ENCODE measurements at places on chromosomes 2 and 18.

- no peak for DNase-seq
These were observed 13.2 kb upstream of the ITGAV start for GRCh38 chr2:186576614-186577013.

DNA sequence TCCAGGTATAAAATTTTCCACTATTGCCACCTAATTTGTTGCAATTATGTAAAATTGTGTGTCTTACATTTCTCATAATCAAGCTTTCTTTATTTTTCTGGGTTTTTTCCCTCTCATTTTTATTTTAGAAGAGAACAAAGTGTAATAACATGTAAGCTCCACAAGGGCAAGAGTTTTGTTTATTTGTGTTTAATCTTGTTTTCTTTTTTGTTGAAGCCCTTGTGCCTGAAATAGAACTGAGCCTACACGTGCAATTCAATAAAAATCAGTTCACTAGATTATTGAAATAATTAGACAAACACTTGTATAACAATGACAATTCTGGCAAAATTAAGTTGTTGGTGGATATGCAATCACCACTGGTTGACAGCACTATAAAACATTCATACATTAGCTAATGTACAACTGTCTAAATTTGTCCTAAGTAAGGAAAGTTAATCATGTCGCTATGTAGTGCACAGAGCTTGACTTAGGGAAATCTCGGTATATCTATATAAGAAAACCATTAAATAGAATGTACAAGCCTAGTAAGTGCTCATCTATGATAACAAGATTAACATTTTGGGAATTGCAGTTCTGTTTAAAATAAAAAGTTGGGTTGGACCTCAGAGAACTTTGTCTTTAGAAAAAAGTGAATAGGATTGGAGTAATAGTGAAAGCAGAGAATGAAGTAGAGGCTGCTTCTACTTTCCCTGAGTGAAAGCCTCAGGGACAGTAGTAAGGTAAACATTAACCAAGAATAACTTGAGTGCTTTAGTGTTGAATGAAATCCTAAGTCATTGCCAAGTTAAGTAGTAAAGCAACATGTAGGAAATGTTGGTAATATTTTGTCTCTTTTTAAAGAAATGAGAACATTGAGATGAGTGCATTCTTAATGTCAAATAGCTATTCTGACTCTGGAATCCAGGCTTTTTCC, 37.4 kb upstream of the NOL4 start:
- DNase-seq = no peak

DNA sequence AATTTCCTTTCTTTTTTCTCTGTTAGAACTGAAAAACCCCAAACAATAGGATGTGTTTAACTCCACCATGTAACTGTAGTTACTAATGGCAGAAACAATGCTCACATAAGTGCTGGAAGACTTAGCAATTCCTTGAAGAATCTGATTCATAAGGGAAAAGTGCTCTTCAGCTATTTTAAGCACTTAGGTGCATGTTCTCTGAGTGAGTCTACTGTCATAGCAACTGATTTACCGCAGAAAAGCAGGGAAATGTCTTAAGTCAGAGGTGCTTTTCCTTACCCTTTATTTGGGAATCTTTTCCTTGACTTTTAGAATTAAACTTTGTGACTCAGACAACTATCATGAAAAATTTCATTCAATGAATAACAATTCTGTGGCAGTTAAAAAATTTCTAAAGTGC, 65.4 kb upstream of the NABP1 start:
- no peak for DNase-seq

DNA sequence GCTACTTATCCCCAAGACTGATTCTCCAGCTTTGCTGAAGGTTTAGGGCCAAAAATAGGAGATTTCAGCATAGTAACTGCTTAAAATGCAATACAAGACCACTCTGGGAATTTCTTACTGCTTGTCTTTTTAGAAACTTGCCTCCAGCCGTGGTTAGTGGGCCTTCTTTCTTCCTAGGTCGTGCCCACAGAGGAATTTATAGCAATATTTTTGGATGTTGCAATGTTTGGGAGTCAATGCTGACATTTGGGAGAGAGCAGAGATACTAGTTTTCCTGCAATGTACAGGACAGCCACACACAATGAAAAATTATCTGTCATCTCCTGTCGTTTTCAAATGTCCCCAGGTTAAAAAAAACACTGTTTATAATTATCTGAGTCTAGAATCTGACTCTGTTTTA, 25.6 kb upstream of the CERS6 start:
- DNase-seq = no peak

DNA sequence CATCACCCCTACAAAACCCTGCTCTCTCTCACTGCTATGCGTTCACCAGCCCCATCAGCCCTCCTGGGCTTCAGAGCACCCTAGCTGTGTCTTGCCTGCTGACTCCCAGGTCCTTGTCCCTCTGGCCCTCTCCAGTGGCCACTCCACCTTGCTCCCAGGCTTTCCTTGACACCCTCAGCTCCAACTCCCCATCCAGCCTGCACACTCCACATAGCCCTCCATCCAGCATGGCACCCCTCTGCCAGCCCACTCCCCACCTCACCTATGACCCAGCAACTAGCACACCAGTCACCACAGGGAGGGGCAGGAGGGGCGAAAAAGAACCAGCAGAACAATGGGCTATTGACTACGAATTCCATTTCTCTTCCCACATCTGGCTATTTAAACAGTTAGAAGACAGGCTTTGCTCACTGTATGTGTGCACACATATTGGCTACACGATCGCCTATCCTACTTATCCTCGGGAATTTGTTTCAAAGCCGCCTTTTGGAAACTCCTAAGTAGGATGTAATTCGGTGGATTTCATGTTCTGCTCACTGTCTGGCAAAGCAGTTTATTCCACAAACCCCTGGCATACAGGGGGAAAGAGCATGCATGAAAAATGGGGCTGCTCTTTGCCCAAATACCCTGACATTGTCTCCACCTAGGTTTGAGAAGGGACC, 195.3 kb downstream of the SMAD2 start:
- DNase-seq = no peak

DNA sequence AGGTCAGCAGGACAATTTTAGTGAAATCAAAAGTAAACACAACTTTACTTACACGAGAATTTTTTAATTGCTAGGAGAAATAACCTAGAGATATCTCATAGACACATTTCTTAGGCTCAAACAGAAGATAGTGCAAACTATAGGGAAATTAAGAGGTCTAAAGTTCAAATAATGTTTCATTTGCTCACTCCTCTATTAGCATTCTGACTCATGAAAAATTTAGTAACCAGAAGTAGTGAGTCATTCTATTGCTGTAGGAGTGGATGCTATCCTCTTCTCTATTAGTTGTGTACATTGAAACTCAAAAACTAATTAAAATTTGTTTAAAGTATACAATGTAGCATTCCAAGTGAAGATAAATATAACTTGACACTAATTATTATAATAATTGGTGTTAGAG, 908.3 kb upstream of the TMEFF2 start:
- no peak for DNase-seq

DNA sequence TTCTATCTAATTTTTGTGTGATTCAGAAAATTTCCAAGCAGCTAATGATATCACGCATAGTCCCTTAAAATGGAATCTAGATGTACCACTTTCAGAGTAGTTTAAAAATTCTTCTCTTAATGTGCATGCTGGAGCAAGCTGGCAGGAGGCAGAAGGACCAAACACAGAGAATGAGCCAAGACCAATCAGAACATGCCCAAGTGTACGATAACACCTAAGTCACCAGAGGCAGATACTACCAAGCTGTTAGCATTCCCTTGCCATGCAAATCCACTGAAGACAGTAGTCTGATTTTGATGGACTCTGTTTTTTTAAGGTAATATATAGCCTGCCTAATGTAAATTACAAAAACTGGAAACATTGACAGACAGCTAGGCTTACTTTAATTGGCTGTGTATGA, 109.3 kb downstream of the DNAH7 start:
- no peak for DNase-seq

- no peak for DNase-seq
These were observed 184.9 kb upstream of the RAB6C start for GRCh38 chr2:129794540-129794939.

DNA sequence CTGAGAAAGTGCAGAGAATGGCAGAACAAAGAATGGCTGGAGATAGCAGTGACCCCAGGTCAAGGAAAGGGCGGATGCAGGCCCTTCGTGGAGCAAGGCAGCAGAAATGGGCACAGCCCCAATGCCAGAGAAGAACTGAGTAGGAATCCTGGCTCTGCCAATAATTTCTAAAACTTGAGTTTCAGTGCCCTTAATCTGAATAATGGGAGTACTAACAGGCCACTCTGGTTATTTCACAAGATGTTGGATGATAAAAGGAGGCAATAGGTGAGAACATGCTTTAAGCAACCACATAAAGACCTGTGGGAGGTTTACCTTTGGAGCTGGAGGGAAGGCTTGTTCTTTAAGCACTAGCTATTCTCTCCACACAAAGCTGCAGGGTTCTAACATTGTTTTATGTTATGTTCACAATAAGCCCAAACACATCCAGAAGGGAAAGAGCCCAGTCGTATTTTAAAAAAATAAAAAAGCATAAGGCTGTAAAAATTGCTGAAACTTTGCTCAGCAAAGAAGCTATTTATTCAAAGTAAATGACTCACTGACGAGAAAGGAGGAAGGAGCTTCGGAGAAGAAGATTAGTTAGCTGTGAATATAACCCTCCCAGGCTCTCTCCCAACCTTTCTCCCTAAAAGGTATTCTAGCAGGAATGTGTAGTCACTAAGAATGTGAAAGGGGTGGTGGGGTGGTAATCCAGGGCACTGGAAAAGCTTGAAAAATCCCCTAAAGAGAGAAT, 470.2 kb downstream of the TXNL1 start:
- no peak for DNase-seq

DNA sequence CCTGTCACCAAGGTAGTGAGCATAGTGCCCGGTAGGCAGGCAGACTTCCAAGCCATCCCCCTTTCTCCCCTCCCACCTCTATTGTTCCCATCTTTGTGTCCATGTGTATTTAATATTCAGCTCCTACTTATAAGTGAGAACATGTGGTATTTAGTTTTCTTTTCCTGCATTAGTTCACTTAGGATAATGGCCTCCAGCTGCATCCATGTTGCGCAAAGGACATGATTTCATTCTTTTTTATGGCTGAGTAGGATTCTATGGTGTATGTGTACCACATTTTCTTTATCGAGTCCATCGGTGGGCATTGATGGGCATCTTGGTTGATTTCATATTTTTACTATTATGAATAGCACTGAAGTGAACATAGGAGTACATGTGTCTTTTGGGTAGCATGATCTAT, 35.3 kb downstream of the MMADHC start:
- DNase-seq = no peak

- no peak for DNase-seq
These were observed 78.8 kb downstream of the TGOLN2 start for GRCh38 chr2:85248773-85249509.

DNA sequence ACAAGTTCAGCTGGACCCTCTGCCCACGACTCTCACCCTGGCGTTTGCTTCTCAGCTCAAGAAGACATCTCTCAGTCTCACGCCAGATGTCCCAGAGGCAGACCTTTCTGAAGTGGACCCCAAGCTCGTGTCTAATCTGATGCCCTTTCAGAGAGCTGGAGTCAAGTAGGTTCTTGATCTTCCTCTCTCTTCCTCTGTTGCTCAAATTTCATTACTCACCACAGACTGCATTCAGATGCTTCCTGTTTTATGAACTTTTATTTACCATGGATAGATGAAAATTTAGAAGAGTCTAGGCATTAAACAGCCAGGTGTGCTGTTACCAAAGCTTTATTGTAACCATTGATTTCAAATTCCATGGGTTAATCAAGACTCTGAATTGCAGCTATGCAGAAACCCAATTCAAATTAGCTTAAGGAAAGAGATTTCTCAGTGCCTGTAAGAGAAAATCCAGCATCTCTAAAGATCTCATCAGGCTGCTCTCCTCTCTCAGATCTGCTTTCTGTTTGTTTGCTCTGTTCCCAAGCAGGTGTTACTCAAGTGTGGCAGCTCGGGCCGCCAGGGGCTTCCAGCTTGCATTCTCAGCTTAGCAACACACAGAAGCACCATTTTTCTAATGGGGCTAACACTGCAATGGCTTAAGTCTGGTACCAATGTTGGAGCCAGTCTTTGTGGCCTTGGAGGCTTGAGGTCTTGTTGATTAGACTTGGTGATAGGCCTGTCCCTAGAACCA, 16.5 kb downstream of the SMARCAL1 start:
- DNase-seq = no peak

GRCh38 chr2:222569826-222570225, 86.1 kb downstream of the FARSB start:
- no peak for DNase-seq

- DNase-seq = no peak
These were observed 135.2 kb downstream of the RDH14 start for GRCh38 chr2:18425210-18425703.

GRCh38 chr2:39431592-39432316, 5.3 kb downstream of the MAP4K3 start:
- DNase-seq = no peak

- DNase-seq = no peak
These were observed 23.1 kb downstream of the LRRFIP1 start for GRCh38 chr2:237650455-237650850.

- DNase-seq = no peak
These were observed 38.0 kb downstream of the EHBP1 start for GRCh38 chr2:62743506-62743905.

GRCh38 chr18:28177828-28178635, 1.1 kb upstream of the CDH2 start:
- peak; percentile 5 for DNase-seq

DNA sequence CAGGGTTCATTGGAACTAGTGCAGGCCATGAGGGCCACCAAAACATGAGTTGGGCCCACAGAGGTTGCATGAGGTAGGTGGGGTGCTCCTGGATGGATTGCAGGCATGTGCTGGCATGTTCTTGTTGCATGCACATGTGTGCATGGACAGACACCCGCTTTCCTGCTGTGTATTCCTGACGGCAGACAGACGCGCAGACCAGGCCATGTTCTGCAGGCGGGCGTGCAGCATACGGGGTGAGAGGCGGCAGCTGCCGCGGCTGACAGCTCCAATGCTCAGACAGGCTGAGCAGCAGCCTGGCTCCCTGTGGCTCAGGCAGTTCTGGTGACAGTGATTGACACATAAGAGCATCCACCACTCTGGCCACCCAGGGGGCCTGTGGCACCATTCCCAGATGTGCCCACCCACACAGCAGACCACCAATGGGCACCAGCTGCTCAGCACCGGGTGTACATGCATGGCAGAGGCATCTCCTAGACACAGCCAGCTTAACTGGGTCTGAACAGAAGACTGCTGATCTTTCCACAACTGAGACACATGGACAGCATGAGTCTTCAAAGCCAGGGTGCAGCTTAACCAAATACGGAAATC, 21.2 kb downstream of the HS1BP3 start:
- DNase-seq = no peak

GRCh38 chr18:10536280-10536679, 10.5 kb downstream of the NAPG start:
- DNase-seq = no peak

DNA sequence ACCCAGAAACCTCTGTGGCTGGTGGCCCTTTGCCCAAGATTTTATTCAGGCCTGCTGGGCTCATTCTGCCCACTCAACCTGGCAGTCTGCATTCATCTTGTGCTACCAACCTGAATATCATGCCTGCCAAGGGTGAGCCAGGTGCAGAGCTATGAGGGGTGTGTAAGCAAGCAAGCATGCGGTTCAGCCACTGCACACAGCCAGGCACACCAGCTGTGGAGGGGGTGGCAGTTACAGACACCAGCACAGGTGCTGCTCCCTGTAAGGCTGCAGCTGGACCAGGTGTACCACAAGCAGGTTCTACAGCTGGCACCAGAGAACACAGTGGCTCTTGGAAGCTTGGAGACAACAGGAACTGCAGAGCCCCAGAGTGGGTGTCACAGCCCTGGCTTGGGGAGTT, 633.2 kb downstream of the FBXO15 start:
- DNase-seq = no peak

- DNase-seq = no peak
These were observed 142.1 kb downstream of the KLHL29 start for GRCh38 chr2:23526835-23527790.

GRCh38 chr2:179985163-179985820, 21.8 kb downstream of the CWC22 start:
- DNase-seq = no peak
